NCI-H1417 (cell line): ENCODE measurements at places on chromosomes 4 and X.
A peak's percentile ranks its signal among the peaks of the same experiment; 100 is the strongest.

- no peak for DNase-seq
Measured at GRCh38 chrX:141180851-141181250, 3.9 kb upstream of the LDOC1 start.

GRCh38 chrX:94942603-94943002 lies 1268.6 kb downstream of the FAM133A start:
- no peak for DNase-seq

DNA sequence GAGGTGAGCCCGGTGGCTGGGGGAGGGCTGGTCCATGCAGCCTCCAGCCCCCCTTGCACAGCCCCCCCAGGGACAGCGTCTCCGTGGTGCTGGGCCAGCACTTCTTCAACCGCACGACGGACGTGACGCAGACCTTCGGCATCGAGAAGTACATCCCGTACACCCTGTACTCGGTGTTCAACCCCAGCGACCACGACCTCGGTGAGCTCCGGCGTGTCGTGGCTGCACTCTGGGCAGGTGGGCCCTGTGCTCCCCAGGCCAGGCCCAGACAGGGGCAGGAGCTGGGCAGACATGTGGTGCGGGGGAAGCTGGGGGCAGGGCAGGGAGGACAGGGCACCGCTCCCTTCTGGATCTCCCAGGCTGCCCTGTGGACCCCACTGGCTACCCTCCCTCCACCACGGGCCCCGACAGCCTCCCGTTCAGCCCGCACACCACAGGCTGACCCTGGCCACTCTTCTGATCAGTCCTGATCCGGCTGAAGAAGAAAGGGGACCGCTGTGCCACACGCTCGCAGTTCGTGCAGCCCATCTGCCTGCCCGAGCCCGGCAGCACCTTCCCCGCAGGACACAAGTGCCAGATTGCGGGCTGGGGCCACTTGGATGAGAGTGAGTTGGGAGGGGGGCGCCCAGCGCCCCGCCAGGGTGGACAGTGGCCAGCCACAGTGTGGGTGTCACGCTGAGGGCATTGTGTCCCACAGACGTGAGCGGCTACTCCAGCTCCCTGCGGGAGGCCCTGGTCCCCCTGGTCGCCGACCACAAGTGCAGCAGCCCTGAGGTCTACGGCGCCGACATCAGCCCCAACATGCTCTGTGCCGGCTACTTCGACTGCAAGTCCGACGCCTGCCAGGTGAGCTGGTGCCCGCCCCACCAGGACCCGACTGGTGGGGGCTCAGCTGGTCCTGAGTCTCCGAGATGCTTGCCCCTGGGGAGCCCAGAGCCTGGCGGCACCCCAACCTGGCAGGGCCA lies 5.9 kb downstream of the HGFAC start:
- no peak for DNase-seq

DNA sequence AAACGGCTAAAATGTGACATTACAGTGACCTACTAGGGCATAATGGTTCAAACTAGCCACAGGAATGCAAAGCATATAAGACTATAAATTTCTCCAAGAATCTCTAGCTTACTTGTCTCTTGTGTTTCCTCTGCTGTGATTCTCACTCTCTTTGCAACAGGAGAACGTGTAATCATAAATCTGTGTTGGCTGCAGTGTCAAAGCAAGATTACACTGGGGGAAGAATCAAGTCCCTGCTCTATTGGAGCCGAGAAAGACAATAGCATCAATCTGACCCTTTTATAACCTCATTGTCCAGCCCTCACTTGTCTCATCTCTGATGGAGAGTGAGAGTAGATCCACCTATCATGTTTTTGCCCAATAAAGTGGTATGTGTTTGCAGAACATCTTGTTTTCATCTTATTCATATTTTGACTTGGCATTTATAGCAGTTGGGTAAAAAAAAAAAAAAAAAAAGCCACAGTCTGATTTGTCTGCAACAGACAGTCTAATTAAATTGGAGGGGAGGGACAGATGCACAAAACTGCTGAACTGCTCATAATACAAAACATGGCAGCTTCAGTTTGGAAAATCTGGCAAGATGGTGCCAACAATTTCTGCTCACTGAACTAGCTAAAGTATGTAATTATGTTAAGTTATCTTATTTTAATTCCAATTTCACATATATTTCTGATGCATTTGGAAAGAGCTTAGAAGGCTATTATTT lies 165.0 kb upstream of the GABRA2 start:
- DNase-seq, result no peak

DNA sequence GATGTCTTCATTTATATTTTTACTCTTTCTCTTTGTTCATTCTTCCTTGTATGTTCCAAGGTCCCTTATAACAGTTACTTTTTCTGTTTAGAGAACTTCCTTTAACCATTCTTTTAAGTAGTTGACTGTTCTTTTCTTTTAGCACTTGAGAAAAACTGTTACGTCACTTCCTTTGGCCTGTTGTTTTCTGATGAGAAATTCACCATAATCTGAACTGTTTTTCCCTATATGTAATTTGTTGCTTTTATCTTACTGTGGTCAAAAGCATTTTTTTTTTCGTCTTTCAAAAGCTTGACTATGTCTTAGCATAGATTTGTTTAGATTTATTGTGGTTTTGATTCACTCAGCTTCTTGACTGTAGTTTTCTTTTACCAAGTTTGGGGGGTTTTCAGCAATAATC lies 1660.3 kb upstream of the PCDH10 start:
- DNase-seq, result no peak

DNA sequence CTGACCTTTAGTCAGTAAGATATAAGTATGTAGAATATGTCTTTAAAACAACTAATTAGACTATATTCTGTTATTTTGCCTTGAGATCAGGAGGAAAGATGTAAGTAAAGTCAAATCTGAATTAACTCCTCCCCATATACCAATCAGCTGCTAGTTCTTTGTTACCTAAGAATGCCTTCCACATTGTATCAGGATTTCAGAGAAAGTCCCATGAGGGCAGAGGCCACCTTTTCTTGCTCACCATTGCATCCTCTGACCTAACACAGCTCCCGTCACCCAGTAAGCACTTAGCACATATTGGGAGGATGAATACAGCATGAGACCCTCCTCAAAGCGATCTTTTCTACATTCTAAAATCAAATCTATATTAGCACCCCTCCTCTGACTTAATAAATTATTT lies 87.0 kb downstream of the COL25A1 start:
- no peak for DNase-seq

DNA sequence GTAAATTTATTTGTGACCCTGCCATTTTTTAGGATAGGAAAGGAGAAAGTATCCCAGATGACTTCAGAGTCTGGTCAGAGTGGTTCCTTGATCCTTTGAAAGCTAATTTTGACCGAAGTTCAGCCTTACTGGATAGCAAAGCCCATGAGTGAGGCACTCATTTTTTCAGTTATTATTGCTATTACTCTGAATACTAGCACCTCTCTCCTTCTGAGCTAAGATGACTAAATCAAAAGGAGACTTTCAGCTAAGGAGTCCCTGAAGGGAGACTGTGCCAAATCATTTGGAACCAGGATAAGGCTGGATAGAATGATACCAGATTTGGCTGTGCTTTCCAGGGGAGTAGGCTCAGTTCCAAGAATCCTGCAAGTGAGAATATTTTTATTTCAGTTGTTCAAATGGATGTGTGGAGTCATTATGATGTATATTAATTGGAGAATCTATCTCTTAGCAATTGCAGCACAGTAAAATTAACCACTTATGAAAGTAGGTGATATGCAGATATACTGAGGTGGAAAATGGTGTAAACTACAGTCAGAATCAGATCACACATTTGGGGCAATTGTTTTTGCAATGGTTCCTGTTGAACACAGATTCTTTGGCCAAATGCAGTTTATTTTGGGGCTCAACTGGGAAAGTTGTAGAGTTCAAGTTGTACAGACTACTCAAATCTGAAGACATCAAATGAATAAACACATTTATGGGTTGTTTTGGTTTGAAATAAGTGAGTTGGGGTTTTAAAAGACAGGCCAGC lies 1.2 kb downstream of the P2RY10 start:
- DNase-seq, result no peak

DNA sequence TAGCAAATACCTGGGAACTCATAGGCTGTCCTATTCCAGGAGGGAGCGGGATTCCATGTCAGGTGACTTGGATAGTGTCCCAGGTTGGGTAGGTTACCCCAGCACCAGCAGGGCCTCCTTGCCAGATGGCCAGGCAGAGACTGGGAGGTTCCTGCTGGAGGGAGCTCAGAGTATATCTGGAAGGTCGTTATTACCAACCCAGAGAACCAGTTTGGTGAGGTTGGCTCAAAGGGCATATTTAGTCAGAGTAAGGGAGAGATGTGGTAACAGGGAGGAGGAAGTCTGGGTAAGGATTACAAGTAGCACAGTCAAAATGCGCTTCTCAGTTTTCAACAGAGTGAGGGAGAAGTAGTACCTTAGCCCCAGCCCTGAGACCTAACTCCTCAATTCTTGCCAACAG lies 53.3 kb upstream of the LNX1 start:
- DNase-seq, result peak; percentile 13

DNA sequence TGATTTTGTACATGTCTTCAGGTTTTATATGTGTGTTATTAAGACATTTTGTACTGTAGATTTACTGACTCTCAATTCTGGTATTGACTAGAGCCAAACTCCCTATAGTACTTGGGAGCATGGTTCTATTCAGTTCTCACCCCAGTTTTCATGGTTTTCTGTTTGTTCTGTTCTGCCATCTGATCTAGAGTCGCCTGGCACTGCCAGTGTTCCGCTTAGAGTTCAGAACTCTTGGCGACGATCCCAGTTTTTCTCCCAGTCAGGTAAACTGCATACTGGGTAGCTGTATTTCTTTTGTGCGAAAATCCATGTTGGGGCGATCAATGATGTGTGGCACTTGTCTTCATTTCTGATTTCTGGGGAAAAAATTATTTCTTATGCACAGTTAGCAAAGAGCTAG lies 78.0 kb downstream of the PHOX2B start:
- peak; percentile 17 for DNase-seq

- DNase-seq, result no peak
Measured at GRCh38 chrX:97747346-97747745, 863.6 kb downstream of the RPA4 start.

GRCh38 chr4:14095831-14096230 lies 468.3 kb upstream of the BOD1L1 start:
- no peak for DNase-seq

DNA sequence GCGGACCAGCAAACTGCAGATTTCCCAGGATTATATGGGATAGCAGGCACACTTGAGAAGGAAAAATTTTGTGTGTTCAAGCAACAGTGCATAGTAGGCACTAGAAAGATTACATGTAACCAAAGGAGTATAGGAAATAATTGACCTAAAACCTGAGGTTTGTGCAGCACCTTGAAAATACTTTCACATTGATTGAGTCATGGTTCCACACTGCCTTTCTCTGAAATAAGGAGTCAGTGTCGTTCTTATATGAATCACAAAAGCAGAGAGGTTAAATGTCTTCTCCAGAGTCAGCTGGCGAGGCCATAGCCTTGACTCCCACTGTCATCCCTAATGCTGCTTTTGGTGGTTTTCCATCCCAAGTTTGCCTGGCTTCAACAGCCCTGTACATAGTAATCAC lies 138.9 kb downstream of the SOWAHB start:
- DNase-seq, result no peak

GRCh38 chr4:70760662-70761061 lies 38.9 kb downstream of the RUFY3 start:
- DNase-seq, result no peak

DNA sequence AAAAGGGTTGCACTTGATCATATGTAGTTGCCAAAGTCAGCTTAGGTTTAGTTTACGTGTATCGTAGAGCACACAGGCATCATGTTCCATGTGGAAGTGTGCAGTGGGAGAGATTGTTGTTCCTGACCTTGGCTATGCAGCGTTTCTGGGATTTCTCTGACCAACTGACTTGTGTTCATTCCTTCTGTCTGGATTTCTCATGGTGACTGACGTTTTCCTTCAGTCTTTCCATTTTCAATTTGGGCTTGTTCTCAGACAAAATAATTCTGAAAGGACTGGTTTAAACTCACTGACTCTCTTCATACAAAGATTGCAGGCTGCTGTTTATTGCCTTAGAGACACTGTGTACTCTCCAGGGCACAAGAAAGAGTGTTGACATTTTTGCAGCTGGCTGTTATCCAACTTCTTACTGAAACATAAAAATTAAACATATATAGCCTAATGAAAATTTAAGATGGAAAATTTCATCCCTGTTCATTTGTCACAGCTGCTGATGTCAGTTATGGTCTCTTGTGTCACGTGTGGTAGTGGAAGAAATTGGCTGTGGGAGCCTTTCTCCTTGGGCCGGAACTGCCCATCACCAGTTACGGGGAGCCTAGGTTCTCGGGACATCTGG lies 95.4 kb downstream of the TNIP2 start:
- no peak for DNase-seq

DNA sequence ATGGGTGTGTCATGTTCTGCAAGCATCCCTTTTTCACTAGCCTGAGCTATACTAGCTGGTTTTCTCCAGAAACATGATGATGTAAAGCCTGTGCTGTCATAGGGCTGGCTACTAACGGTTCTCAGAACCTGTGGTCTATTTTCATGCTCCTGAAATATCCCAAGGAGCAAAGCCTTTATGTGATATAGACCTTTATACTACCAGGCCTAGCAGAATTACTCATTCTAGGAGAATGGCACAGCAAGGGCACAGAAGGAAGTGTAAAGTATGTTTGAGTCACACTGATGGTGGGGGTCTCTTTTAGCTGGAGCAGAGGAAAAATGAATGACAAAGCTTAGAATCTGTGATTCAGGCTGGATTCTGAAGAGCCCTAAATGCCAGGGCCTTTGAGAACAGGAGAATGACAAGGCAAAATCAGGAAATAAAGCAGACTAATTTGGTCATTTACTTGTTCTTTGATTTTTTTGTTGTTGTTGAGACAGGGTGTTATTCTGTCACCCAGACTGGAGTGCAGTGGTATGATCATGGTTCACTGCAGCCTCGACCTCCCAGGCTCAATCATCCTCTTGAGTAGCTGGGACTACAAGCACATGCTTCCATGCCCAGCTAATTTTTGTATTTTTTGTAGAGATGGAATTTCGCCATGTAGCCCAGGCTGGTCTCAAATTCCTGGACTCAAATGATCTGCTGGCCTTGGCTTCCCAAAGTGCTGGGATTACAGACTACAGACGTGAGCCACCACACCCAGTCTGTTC lies 11.8 kb downstream of the TCEAL1 start:
- DNase-seq, result no peak

DNA sequence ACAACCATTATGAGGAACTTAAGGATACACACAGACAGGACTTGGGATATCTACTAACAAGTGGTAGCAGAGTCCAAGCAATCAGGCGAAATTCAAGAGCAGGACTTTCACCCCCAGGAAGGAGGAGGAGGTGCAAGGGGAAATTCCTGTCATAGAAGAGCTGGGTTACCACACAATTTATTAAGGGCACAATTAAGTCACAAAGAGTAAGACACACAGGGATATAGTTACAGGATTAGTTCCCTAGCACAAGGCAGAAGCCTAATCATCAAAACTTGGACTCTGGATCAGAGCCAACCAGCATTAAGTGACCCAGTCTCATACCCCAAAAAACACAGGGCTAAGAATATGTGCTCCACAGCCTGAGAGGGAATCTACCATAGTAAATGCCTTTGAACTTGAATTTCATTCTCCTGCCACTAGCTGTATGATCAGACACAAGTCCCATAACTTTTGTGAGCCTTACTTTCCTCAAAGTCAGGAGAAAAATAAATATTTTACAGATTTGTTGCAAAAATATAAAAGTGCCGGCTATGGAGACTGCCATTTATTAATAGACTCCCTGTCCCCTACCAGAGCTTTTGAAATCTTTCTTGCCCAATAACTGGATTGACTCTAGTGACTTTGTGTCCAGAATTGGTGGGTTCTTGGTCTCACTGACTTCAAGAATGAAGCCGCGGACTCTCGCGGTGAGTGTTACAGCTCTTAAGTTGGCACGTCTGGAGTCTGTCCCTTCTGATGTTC lies 87.0 kb downstream of the SYNPO2 start:
- DNase-seq, result no peak
